ENCODE measurements at places on chromosomes 11 and 22. TPM values are rescaled to one million over a fixed set of nuclear protein-coding genes. Genes with fewer than 3 reads are reported as not detected.

OR51B2 gene
- not detected for polyA plus RNA-seq

TPBGL gene
- polyA plus RNA-seq, result not detected

CHRNA10 gene
- polyA plus RNA-seq, result 0.49 TPM

IRAG1 gene
- 82.4 TPM for polyA plus RNA-seq

FJX1 gene
- 6.1 TPM for polyA plus RNA-seq

DNA sequence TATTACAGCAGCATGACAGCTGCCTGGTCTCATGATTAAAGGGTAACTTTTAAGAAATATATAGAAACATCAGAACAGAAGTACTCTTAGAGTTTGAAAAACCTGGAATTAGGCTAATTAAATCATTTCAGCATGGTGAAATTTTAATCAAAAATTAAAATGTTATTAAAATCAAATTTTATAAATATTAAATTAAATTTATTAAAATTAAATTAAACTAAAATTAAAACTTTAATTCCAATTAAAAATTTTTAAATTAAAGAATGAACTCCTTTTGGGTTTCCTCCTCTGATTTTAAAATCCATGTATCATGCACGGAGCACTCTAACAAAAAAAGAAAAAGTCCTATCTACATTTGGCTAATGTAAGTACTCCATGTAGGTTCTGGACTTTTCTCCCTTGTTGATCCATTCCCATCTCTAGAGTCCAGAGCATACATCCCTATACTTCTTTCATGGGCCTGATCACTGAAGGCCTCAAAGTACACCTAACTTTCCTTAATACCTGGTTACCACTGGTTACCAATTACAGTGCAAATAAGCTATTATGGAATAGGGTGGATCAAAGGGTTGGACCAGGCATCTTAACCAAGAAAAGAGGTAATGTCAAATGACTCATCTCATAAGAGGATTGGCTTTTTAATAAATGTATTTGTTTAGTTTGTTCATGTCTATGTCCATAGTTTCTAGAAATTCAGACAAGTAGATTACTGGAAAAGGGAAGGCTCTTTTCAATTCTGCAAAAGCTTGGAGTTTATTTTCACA lies 48.4 kb upstream of the MUC15 start:
- DNase-seq, result no peak

DNA sequence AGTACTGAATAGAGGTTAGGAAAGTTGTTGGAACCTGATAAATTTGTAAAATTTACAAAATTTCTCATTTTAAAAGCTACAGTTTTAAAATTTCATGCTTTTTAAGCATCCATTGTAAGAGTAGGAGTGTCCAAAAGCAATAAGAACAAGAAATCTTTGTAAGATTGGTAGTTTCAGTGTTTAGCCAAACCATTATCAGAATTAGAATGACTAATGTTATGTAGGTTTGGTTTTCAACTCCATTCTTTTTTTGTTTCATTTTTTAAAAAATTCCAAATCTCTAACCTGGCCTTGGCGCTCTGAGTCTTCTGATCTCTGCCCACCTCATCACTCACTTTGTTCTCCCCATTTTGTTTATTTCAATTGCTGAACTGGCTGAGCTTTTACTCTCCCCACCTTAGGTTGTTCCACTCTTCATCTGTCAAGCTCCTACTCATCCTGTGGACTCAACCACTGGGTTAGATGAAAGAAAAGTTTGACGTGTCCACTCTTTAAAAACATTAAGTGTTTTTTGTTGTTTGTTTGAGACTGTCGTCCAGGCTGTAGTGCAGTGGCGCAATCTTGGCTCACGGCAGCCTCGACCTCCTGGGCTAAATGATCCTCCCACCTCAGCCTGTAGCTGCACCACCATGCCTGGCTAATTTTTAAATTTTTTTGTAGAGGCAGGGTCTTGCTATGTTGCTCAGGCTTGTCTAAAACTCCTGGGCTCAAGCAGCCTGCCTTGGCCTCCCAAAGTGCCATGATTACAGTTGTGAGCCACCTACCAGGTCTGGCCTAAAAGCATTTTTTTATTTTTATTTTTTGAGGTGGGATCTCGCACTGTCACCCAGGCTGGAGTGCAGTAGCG lies 14.0 kb downstream of the EP300 start:
- DNase-seq, result no peak

GRCh38 chr11:69537126-69537525 lies 55.7 kb downstream of the LINC01488 start:
- DNase-seq, result no peak

DNA sequence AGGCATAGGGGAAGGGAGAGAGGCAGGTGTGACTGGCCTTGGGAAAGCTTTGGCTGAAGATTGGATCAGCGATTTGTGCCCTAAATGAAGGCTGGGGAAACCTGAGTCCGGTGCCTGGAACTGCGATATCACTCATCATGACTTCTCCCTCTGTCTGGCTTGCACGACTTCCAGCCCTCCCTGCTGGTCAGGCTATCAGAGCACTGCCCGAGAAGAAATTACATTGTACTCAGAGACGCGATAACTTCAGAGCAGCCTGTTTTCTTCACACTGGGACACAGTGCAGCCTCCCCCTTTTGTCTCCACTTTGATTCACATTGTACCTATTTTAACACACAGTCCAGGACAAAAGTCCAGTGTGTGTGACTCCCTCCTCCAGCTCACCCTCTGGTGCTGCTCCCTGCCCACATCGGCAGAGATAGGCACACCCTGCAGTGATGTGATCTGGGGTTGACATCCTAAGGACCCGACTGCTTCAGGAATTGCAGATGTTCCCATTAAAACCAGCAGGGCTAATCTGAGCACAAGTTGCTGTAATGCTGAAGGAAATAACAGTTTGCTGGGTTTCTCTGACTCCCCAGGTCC lies 62.1 kb upstream of the CADM1 start:
- no peak for DNase-seq

GRCh38 chr11:47359586-47359985 lies 7.1 kb upstream of the MYBPC3 start:
- DNase-seq, result no peak

DNA sequence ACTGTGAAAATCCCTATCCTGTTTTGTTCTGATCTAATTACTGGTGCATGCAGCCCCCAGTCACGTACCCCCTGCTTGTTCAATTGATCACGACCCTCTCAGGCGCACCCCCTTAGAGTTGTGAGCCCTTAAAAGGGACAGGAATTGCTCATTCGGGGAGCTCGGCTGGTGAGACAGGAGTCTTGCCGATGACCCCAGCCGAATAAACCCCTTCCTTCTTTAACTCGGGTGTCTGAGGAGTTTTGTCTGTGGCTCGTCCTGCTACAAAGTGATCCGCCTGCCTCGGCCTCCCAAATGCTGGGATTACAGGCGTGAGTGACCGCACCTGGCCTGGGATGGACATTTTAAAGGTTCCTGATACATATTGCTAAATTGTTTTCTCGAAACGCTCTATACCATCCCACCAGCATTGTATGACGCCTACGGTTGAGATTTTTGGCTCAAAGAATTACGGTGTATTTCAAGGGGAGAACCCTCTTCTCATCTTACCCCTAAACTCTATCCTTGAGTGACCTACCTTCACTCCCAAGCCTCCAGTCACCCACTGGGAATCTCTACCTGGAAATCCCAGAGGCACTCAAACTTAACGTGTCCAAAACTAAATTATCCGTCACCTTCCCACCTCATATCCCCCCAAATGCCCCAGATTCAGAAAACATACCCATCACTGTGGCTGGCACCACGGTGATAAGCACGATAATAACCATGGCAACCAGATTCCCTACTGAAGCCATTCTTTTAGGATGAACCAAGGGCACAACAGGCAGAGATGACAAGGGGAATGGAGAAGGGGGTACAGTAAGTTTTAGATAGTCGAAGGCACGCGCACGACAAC lies 789 bp upstream of the POLA2 start:
- no peak for DNase-seq

GRCh38 chr11:69158301-69159149 lies 2.8 kb downstream of the SMIM38 start:
- DNase-seq, result no peak

DNA sequence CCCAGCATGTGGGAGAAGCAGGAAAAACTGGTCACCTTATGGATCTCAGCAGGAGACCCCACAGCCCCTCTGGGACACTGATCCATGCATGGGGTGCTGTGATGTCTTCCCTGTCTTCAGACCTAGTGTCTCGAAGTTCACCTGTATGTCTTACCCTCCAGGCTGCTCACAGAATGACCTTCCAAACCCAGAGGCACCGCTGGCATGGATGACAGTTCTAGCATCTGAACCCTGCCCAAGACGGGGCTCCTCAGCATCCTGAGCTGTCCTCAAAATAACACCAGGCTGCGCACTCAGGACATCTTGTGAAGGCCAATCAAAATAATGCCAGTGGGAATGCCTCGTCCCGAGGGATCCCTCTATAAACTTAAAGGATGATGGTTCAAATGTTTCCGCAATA lies 824.9 kb downstream of the TBC1D22A start:
- DNase-seq, result no peak

DNA sequence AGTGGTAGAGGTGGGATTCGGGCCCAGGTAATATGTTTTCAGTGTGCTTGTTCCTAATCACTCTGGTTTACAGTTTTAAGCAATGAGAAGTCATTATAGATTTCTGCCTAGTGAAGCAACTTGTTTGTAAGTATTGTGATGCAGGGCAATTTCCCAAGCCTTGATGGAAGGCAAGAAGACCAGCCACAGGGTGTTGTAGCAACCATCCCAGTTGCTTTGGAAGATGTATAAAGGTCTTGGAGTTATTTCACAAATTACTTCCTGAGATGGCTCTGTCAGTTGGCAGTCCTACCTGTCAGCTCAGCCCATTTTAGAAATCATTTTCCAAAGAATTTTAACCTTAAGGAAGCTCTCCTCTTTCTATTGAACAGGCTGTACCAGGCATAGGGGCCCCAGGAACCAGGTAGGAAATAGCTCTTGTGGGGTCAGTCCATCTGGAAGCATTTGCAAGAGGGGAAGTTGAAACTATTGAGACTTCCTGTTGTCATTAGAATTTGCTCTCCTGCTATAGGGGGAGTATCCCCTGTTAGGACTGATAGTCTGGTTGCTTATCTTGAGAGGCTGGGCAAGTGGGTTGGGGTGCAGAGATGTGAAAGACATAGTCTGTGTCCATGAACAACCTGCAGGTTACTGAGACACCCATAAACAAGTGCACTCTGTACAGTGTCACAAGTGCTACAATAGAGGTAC lies 47.9 kb downstream of the STIM1 start:
- DNase-seq, result no peak

DNA sequence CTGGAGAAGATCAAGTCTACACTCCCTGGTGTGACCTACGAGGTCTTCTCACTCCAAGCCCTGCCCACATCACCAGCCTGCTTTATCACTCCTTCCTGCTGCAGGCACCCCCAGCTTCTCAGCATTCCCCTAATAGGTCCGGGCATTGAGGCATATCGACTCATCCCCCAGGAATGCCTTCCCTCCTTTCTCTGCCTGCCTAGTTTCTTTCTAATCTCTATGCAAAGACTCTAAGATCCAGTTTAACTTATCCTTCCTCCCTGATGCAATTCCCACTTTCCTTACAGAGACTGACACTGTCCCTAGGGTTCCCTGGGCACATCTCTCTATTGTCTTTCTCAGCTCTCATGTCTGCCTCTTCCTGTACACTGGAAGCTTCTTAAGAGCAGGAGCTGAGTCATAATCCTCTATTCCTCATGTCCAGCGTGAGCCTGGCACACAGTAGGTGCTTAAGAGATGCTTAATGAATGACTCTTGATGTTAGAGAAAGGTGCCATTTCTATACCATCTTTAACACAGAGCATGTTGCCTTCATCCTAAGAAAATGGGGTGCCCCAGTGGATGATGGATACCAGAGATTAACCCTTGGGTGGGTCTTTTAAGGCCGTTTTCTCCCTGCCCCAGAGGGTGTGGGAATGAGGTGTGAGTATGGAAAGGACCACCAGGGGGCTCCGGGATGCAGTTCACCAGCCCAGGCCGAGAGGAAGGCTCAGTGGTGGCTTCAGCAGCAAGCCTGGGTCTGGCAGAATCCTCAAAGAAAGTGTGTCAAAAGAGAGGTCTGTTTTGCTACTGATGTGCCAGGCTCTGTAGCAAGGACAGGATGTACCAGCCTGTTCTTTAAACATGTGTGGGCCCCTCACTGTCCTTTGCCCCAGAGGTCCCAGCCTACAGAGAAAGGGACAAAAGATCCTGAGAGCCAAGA lies 34.7 kb downstream of the PARVA start:
- peak; percentile 81 for DNase-seq

DNA sequence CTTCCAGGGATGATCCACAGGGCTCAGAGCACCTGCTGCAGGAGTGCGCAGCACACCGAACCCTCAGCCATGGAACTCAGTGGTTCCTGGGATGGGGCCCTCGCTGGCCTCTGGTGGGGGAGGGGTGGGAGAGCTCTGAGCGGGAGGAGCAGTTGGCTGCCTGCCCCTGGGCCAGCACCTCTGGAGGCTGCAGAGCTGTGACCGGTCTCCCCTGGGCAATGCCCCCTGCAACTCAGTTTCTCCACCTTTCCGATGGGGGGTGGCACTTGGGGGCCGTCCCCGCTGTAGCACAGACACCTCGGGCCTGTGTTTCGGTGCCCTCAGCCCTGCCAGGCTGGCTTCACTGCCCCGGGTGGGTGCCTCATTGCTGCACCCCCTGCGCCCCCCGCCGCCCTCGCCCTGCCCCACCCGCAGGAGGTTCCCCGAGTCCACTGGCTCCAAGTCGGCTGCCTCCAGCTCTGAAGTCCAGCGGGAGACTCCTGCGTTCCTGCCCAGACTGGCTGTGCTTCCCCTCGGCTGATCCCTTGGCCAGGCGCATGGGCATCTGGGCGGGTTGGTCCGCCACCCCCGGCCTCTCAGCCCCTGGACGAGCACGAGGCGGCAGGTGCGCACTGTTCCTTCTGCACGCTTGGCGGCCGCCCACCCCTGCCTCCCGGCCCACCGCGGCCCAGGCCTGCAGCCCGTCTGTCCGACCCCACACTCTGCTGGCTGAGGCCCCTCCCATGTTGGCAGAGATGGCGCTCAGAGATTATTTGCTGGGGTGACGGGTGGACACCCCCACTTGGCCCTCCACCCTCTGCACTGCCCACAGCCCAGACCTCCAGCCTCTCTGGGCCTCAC lies 1.8 kb downstream of the MUC6 start:
- no peak for DNase-seq

- DNase-seq, result no peak
Measured at GRCh38 chr11:27912916-27913315, 195.0 kb downstream of the KIF18A start.

GRCh38 chr11:108790501-108791299 lies 125.8 kb downstream of the DDX10 start:
- no peak for DNase-seq

DNA sequence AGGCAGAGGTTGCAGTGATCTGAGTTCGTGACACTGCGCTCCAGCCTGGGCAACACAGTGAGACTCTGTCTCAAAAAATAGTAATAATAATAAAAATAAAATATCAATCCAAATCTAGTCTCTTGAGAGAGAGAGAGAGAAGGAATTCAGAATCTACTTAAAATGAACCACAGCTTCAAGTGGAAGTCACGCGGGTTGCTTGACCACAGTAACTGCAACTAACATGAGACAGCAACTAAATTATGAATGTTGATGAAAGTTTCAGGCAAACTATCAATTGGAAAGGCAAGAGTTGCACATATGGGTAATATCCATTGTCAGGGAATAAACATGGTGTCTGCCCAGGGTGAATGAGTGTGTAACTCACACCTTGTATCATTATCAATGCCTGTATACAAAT lies 12.5 kb downstream of the POU2AF2 start:
- no peak for DNase-seq

- no peak for DNase-seq
Measured at GRCh38 chr11:107563702-107564101, 1.8 kb downstream of the ALKBH8 start.

GRCh38 chr22:26281941-26282340 lies 112.7 kb downstream of the SEZ6L start:
- DNase-seq, result no peak

All from BJ (cell line).